ENCODE measurements at places on chromosomes 1 and 21.

- peak; percentile 41 for DNase-seq
Observed at GRCh38 chr1:202155478-202156021, 4.9 kb downstream of the PTPN7 start.

DNA sequence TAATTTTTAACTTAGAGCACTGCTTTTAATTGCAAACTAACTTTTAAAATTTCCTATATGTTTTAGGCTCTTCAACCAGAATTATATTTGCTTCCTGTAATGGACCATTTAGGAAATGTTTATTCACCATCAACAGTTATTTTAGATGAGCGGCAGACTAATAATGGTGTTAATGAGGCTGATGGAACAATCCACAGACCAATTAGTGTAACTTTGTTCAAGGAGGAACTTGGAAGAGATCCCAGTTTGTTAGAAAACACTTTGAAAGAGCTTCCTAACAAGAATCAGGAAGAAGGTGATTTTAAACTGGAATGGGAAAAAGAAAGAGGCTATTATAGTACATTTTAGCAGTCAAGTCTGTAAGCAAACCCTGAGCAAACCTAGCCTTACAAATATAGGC lies 19.4 kb upstream of the GNG5 start:
- no peak for DNase-seq

- no peak for DNase-seq
Observed at GRCh38 chr1:40389871-40390560, 16.5 kb downstream of the SMAP2 start.

GRCh38 chr1:155013632-155014031 lies 11.0 kb downstream of the ZBTB7B start:
- DNase-seq = no peak

GRCh38 chr1:12480748-12481362 lies 137.2 kb downstream of the DHRS3 start:
- peak; percentile 86 for DNase-seq

DNA sequence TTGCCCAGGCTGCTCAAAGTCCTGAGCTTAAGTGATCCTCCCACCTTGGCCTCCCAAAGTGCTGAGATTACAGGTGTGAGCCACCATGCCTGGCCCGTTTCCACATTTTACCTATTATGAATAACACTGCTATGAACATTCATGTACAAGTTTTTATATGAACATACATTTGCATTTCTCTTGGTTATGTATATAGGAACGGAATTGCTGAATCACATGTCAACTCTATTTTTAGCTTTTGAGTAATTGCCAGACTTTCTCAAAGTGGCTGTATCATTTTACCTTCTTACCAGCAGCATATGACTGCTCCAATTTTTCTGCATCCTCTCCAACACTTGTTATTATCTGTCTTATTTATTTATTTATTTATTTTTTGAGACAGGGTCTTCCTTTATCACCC lies 2.7 kb downstream of the SPATA21 start:
- no peak for DNase-seq

- no peak for DNase-seq
Observed at GRCh38 chr1:112114540-112114939, 125.1 kb upstream of the KCND3 start.
